Stimulated activated CD4-positive, alpha-beta T cell treated with anti-CD3 and anti-CD28 coated beads, TNF-alpha, amount 100 ng/mL, for 4 hours (primary cell): ENCODE measurements at places on chromosomes 12 and 14.

DNA sequence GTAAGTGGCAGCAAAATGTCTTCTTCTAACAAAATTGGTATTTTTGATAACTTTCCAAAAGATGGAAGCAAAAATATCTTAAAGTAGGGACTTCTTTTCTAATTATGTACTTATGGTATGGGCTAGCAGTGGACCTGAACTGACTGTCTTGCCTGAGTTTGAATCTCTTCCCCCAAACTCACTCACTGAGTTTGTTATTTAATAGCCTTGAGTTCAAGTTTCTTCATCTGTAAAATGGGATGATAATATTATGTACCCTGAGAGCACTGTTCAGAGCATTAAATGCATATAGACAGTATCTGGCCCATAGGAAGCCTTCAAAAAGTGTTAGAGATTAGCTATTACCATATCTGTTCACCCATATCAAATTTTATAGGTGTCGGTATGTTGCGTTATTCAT lies 210.4 kb upstream of the NUDT4 start:
- no peak for DNase-seq

- DNase-seq: no peak
These were observed 15.8 kb upstream of the DTX1 start for GRCh38 chr12:113040722-113041171.

- DNase-seq: no peak
These were observed 8.0 kb downstream of the STXBP6 start for GRCh38 chr14:25041898-25042297.

GRCh38 chr12:104219908-104220404 lies 4.4 kb downstream of the TXNRD1 start:
- peak; percentile 25 for DNase-seq

- DNase-seq: no peak
These were observed 446 bp downstream of the STAC3 start for GRCh38 chr12:57250541-57250940.

DNA sequence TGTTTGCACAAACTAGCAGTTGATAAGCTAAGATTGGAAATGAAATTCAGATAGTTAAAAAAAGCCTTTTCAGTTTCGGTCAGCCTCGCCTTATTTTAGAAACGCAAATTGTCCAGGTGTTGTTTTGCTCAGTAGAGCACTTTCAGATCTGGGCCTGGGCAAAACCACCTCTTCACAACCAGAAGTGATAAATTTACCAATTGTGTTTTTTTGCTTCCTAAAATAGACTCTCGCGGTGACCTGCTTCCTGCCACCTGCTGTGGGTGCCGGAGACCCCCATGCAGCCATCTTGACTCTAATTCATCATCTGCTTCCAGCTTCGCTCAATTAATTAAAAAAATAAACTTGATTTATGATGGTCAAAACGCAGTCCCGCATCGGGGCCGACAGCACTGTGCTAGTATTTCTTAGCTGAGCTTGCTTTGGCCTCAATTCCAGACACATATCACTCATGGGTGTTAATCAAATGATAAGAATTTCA lies 335.6 kb downstream of the TMEM121 start:
- no peak for DNase-seq

DNA sequence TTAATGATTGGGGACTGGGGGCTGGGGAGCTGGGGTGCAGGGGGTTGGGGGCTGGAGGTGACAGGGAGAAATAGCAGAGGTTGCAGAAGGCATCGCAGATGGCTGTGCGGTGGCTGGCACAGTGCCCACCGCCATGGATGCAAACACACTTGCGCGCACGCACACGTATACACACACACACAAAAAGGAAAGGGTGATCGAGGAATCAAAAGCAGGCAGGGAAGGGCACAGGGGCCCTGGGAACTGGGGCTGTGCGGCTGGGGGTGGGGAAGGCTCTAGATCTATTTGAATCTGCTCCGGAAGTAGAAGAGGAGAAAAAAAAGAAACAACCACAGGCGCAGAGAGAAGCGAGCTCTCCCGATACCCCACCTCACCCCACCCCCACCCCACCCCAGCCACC lies 39.4 kb downstream of the ZFHX2 start:
- no peak for DNase-seq

- no peak for DNase-seq
These were observed 13.5 kb downstream of the KMT5A start for GRCh38 chr12:123397400-123397799.

DNA sequence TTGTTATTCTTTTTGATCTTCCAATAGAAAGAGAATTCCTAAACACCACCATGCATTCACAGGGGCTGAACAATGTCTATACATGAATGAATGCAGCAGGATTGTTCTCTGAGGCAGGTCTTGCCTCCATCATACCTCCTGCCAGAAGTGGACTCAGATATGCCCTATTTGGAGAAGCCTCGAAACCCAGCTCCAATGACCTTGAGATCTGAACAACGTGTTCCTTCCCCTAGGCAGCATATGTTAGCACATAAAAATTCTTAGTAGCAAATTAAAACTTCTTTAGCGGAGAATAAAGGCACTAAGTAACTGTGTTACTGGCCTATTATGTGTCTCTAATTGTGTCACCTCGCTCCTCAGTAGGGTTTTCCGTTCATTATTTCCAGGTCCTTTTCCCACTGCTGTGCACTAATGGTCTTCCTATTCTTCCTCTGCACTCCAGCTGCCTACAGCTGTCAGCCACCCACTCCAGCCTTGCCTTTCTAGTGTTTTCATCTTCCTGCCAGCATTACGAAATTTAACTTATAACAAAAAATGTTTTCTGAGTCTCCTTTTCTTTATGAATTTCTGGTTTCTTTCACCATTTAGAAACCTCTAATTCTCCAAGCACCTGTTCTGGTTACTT lies 62.6 kb upstream of the IGF1 start:
- DNase-seq: no peak

DNA sequence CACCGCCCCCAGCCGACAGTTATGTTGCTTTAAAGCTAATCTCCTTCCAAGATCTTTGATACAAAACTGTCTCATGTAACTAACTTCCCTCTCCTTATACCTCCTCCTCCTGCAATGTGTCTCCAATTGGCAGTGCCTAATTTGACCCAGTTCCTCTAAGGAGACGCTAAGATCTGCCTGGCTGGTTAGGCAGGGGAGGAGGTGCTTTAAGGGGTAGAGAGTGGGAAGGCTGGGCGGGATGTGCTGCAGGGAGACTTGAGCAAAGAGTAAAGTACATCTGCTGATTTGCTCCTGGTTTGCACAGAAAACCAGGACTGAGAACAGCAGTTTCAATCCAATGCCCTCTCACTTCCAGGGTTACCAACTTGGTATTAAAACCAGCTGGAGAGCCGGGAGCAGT lies 7.4 kb upstream of the IKZF4 start:
- no peak for DNase-seq

- no peak for DNase-seq
These were observed 608.4 kb downstream of the LRFN5 start for GRCh38 chr14:42214981-42215491.

DNA sequence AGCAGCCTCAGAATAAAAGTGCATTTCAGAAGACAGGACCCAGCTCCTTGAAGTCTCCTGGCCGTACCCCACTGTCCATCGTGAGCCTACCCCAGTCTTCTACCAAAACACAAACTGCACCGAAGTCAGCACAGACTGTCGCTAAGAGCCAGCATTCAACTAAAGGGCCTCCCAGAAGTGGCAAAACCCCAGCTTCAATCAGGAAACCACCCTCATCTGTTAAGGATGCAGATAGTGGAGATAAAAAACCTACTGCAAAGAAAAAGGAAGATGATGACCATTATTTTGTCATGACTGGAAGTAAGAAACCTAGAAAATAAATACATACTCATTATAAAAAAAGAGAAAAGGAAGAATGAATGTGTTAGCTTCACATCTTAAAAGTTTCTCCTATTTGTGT lies 51.1 kb downstream of the GAS2L3 start:
- DNase-seq: no peak

DNA sequence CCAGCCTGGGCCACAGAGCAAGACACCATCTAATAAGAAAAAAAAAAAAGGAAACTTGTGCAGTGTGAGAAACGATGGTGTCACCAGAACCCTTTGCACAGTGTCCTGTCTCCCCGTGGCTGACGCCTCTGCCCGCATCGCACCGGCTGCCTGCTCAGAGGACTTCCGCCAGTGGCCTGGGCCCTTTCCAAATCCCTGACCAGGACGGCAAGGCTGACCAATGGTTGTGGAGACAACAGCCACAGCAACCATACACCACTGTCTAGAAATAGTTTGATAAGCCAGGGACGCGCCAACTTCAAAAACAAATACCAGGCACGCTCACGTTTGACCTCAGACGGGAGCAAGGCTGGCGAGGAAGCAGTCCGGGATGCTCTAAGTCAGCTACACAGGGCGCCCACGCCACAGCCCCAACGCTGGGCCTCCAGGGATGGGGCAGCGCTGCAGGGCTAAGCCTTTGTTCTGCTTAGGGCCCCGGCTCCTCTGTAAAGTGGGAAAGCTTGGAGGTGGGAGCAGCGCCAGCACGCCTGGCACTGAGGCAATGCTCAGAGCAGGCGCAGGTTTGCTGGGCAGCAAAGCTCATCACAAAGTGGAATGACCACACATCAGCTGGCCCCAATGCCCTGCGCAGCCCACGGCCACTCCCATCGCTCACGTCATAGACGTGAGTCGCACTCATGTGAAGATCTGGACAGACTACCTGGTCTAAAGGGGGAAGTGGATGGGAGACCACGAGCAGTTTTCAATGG lies 12.5 kb downstream of the PGAM5 start:
- DNase-seq: no peak

- DNase-seq: no peak
These were observed at the start of gene KLHL33 for GRCh38 chr14:20435582-20436362. Gene KLHL33 (minus strand): TSS chr14:20436166. CDS start chr14:20435811, 355 bp downstream.

DNA sequence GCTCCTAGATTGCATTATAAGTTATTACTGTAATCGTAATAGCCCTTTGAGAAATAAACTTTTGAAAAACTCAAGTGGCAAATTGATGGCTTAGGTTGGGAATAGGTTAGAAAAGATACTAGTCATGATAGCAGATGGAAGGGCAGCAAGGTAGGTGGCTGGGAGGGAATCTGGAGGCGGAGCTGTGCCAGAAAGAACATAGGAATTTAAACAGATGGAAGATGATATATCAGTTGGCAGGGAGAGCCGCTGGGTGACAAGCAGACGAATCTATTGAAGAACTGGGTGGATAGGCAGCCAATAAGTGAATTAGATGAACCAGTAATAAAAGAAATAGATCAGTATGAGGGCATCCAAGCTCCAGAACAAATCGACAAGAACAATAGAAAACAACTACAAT lies 142.1 kb downstream of the CNTN1 start:
- no peak for DNase-seq

- DNase-seq: no peak
These were observed 413 bp downstream of the DAD1 start for GRCh38 chr14:22588526-22589095.

DNA sequence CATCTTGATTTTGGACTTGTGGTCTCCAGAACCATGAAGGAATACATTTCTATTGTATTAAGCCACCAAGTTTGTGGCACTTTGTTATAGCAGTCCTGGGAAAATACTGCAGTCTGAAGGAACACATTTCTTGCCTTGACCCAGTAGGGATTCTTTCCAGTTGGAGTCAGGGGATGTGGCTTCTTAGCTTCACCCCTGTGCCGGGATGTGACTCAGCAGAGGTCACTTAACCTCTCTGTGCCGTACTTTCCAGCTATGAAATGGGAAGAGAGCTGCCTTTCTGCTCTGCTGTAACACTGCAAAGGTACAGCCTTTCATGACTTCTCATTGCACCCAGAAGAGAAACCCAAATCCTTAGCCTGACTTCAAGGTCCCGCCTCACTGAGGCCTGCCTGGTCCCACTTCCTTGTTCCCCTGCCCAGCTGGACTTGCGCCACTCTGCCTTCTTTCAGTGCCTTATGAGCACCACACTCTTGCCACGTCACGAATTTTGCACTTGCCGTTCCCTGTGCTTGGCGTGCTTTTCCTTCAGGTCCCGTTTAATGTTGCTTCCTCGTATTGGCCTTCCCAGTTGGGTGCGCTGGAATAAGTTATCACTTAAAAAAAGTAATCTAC lies 24.2 kb downstream of the CHST11 start:
- no peak for DNase-seq

DNA sequence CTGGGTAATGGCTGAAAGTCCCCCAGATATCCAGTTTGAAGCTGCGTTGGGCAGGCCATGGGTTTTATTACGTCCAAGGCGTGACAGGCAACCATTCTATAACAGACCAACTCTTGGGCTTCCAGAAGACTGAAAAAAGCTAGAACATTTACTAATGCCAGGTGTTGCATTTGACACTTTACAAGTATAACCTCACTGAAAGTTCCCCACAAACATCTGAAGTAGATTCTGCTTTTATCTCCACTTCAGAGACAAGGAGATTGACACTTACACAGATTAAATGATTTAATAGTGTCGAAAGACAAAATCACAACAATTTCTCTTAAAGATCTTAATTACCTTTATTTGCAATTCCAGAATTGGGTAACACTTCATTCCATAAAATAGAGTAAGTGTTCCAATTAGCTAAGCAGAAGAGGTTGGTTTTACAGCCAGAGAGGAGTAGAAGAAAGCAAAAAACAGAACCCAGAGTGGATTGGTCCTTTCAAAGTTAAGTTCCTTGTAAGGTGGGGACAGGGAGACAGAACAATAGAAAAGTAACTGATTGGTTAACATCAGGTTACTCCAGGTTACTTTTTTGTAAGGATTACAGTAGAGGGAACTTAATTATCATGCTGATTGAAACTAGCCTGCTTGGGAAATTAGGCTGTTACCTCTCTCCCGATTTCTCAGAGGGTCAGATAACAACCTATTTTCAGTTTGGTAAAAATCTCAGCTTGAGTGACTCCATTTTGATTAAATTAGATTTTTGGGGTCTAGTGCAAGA lies 11.3 kb downstream of the SOCS2 start:
- no peak for DNase-seq

GRCh38 chr12:52081263-52081733 lies 1.8 kb downstream of the SMIM41 start:
- DNase-seq: no peak

- no peak for DNase-seq
These were observed 465.4 kb downstream of the FSCB start for GRCh38 chr14:44041700-44042099.

GRCh38 chr12:3135522-3136461 lies 58.6 kb downstream of the TSPAN9 start:
- DNase-seq: peak; percentile 2

GRCh38 chr12:50401500-50402081 lies 906 bp downstream of the LARP4 start:
- peak; percentile 2 for DNase-seq

DNA sequence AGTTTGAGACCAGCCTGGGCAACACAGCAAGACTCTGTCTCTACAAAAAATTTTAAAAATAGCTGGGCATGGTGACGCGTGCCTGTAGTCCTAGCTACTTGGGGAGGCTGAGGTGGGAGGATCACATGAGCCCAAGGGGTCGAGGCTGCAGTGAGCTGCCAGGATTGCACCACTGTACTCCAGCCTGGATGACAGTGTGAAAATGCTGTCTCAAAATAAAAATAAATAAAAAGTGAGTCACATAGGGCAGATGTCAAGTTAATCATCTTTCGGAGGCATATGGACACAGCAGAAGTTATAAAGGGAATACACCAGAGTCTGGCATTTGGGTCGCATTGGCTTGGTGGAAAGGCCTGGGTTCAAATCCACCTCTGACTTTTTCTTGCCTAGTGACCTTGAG lies 92.7 kb downstream of the PHETA1 start:
- DNase-seq: no peak

- DNase-seq: no peak
These were observed 5.0 kb upstream of the HOXC9 start for GRCh38 chr12:53995002-53995377.

GRCh38 chr12:126534942-126535341 lies 1469.7 kb downstream of the AACS start:
- DNase-seq: no peak

- no peak for DNase-seq
These were observed 20.9 kb downstream of the AKAP6 start for GRCh38 chr14:32350020-32350419.

- no peak for DNase-seq
These were observed 8.9 kb downstream of the PDE1B start for GRCh38 chr12:54558311-54558710.

GRCh38 chr12:57222286-57223190 lies 5.9 kb downstream of the NXPH4 start:
- no peak for DNase-seq
